ENCODE measurements at places on chromosomes 4 and X. TPM values are rescaled to one million over a fixed set of nuclear protein-coding genes. Genes with fewer than 3 reads are reported as not detected.

DNA sequence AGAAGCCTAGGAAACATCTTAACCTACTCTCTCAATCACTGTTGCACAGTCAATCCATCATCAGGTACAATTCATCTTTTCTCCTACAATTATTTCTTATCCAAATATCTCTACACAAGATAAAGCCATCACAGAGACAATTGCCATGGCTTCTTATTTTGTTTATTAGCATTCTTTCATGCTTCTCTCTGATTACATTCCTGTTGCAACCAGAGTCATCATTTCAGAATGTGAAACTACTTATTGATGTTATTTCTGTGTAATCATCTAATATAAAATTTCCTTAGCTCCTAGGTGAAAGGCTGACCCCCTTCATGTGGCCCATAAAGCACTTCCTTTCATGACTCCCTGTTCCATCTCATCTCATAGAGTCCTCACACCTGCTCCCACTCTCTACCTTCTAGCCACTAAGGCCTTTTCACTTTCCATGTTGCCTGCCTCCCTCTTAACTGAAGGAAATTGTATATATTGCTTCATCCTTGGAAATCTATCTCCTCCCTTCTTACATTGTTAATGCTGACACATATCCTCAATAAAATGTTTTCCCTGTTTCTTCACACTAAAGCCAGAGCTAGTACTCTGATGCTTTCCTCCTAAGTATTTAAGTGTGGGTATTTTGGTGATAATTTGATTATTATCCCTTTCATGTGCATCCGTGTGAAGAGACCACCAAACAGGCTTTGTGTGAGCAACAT lies 829.9 kb downstream of the FAT4 start:
- no peak for DNase-seq
- H3K36me3 ChIP-seq, result no peaks in the 10 kb centered on the region
- no peaks in the 10 kb centered on the region for H3K4me1 ChIP-seq
- H3K27ac ChIP-seq, result no peak overlapping the region

DNA sequence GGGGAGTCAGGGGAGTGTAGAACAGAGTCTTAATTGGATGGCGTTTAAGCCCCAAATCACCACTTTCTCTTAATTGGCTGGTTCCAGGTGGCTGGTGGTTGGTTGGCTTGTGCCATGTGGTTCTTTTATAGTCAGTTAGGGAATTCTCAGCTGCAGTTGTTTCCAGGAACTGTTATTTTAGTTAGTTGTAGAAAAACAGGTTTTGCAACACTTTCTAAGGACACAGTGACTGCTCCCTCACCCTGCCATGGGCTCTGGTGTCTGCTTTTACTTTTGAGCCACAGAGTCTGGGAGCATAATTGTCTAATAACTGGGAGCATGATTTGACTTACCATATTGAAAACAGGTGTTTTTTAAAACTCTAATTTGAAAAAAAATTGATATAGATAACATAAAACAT lies 75.8 kb upstream of the PCDH18 start:
- no peak for DNase-seq
- no peak overlapping the region for H3K27ac ChIP-seq
- H3K27me3 ChIP-seq, result no peaks in the 10 kb centered on the region
- H3K36me3 ChIP-seq, result no peaks in the 10 kb centered on the region
- H3K4me3 ChIP-seq, result no peak overlapping the region
- no peaks in the 10 kb centered on the region for H3K4me1 ChIP-seq

GRCh38 chr4:173171987-173172386 lies 3.4 kb downstream of the GALNT7 start:
- no peak for DNase-seq
- H3K4me1 ChIP-seq, result peaks cover 16% of the 10 kb centered on the region
- no peaks in the 10 kb centered on the region for H3K36me3 ChIP-seq
- no peak overlapping the region for H3K4me3 ChIP-seq
- H3K27me3 ChIP-seq, result no peaks in the 10 kb centered on the region

- no peak within 1 kb of the TSS for H3K27ac ChIP-seq
- H3K36me3 ChIP-seq, result no peaks in the 10 kb centered on the region
- DNase-seq, result no peak
- peak within 1 kb of the TSS; percentile 20 for H3K4me3 ChIP-seq
Measured at GRCh38 chr4:150078041-150078578, at the start of gene DCLK2. Gene DCLK2, plus strand, starts transcription at chr4:150078445. Its CDS starts 583 bp downstream, at chr4:150079028.

DNA sequence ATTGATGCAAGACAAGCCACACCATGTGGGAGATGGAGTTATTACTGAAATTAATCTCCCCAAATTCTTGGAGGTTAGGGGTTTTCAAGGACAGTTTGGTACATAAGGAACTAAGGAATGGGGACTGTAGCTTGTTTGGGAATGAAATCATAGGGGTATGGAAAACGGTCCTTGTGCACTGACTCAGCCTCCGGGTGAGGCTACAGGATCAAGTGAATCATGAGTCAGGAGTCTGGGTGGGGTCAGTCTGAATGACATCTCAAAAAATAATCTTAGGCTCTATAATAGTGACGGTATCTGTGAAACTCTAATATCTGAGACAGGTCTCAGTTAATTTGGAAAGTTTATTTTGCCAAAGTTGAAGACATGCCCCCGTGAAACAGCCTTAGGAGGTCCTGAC lies 128.5 kb upstream of the CYSLTR1 start:
- no peaks in the 10 kb centered on the region for H3K27me3 ChIP-seq
- H3K4me1 ChIP-seq, result no peaks in the 10 kb centered on the region

DNA sequence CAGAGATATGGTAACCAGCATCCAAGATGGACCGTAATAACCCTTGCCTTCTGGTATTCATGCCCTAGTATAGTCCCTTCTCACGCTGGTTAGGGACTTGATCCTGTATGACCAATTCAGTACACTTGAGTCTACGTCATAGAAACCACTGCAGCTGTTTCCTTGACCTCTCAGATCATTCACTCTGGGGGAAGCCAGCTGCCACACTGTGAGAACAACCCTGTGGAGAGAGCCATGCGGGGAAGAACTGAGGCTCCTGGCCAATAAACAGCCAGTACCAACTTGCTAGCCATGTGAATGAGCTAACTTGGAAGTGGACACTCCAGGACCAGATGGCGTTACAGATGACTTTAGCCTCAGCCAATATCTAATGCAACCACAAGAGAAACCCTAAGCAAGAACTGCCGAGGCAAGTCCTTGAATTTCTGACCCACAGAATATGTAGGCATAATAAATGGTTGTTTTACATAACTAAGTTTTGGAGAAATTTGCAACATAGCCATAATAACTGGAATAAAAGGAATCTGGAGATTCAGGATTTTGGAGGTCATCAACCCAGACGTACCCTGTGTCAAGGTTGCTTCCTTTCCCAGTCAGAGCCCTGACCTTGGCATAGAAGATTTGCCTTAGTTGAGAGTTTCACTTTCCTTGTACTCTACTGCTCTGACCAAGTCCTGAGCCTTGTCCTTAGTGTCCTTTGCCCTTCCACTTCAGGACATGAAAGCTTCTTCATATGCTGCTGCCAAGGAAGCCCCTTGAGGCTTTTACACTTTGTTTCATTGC lies 87.3 kb upstream of the ZNF81 start:
- no peaks in the 10 kb centered on the region for H3K4me1 ChIP-seq
- no peak overlapping the region for H3K4me3 ChIP-seq
- no peak for DNase-seq
- H3K27ac ChIP-seq, result no peak overlapping the region
- H3K36me3 ChIP-seq, result no peaks in the 10 kb centered on the region

KCND1 gene
- total RNA-seq, result 2.7 TPM

SMPX gene
- total RNA-seq, result not detected
